AG08395 (cell line): ENCODE measurements at places on chromosomes 5 and 9.

GRCh38 chr9:33785914-33786313 lies 9.4 kb upstream of the PRSS3 start:
- DNase-seq = peak; percentile 13

GRCh38 chr5:156479849-156480248 lies 152.9 kb downstream of the SGCD start:
- peak; percentile 72 for DNase-seq

- DNase-seq = no peak
Observed at GRCh38 chr5:170757182-170757601, 26.3 kb upstream of the GABRP start.

DNA sequence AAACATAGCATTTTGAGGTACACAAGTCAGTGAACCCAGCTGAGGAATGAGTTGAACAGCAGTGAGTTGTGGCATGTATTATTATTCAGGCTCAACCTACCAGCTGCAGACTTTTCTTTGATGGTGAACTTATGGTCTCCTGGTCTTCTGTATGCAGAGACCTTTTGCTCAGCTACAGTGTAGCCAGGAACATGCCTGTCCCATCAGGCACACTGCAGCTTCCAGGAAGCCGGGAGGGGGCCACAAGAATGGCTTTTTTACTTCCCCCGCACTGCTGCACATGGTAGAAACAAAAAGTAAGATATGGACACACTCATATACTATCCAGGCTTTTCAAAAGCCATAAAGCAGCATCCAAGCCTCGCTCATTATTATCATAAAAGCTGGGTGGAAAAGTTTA lies 65.3 kb upstream of the PLPP1 start:
- DNase-seq = no peak

DNA sequence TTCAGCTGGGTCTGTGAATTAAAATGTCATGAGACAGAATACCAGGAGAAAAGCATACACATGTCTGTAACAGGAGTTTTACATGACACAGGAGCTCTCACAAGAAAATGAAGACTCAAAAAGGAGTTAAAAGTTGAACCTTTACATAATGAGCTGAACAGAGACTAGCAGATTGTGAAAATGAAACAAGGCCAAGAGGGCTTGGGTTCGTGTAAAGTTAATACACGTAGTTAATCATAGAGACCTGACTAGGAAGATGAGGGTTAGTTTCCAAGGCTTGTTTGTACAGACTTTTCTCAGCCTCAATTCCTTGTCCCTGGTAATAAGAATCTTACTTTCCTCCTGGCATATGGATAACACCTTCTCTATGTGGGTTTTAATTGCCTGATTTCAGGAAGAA lies 1294.0 kb downstream of the MAT2B start:
- no peak for DNase-seq
